ENCODE measurements at places on chromosomes 16 and 17.
A peak's percentile ranks its signal among the peaks of the same experiment; 100 is the strongest.

DNA sequence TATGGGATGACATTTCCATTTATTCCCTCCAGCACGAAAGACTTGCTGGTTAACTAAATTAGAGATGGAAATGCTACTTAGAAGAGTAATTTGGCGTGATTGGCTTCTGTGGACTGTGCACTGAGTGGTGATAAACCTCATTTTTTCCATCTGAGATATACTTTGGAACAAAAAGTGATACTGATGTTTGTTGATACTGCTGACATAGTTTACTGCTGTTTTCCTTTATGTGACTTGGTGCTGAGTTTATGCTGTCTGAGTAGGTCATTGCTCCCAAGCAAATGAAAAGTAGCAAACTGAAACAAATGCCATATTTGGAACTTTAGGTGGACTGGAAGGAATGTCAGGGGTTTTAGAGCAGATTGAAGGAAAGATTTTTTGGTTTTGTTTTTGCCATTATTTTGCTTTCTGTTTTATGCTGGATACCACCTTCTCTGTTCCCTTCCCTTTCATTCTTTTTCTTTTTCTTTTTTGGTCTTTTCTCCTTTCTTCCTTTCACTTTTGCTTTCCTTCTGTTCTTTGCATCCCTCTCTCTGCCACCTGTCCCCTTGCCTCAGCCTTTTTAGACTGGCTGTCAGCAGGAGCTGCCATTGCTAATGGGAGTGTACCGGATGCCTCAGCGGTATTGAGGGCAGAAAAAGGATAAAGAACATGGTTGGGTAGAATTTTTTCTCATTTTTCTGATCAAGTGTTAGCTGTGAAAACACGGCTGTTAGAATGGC, 41.8 kb downstream of the NUP93 start:
- DNase-seq, result no peak

DNA sequence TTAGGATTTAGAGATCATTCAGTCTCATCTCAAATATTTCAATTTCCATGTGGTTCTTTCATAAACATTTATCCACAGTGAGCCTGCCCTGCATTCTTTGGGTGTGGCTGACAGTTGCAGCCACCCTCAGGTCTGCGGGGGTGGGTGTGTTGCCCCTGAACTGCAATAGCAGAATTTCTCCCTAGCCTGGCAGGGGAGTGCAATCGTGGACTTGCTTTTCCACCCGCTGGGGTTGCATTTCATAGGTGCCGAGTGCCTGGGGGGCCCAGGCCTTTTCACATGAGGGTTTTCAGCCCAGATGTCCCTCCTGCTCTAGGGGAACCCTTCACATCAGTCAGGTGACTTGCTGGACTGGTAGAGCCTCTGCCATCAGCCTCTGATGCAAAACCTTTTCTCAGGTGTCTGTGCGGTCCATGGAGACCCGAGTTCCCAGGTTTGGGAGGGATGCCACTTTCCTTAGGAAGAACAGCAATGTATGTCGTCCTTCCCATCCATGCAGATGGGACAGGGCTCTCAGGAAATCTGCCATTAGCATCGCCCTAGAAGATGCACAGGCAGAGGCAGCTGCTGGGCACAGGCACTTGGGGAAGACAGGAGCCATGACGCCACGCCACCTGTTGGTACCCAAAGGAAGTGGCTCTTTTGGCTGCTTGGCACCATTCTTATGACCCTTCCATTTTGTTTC, 2.4 kb upstream of the USP36 start:
- no peak for DNase-seq

DNA sequence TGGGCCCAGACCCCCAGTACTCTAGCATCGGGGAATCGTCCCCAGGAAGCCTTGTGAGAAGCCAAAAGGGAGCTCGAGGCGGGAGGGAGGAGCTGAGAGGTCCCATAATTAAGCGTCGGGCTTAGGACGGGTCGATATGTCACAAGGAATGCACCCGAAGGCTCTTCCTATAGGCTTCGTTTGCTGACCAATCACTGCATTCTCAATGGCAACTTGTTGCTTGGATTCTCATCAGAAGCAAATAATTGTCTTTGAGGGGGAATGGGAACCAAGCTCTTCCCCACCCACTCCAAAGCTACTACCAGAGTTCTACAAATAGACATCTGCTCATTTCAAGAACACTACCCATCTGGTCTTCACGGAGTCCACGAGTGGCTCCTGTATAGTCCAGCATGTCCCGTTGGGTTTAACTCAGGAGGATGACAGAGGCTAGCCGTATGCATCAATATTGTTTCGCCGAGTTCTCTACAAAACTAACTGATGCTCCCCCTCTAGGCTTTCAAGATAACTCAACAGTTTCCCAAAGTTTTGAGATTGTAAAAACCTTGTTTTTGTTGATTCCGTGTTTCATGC, 628 bp upstream of the BLMH start:
- peak; percentile 23 for DNase-seq

DNA sequence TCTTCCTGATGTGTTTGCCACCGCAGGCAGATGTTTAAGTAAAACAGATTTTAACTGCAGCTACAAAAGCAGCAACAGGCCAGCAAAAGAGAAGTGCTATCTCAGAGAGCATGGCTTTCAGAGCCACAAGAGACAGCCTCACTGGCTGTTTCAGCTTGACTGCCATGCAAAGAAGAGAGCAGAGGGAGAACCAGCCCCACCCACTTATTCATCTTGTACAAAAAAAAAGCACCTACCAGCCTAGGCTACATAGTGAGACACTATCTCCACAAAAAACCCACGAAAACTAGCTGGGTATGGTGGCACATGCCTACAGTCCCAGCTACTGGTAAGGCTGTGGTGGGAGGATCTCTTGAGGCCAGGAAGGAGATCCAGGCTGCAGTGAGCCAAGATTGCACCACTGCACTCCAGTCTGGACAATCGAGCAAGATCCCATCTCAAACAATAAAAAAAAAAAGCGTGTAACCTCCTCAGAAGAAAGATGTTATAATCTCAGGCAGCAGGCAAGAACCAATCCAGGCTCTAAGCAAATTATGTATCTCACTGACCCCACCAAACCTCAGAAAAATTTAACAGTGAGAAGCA, 30.0 kb downstream of the STH start:
- no peak for DNase-seq

DNA sequence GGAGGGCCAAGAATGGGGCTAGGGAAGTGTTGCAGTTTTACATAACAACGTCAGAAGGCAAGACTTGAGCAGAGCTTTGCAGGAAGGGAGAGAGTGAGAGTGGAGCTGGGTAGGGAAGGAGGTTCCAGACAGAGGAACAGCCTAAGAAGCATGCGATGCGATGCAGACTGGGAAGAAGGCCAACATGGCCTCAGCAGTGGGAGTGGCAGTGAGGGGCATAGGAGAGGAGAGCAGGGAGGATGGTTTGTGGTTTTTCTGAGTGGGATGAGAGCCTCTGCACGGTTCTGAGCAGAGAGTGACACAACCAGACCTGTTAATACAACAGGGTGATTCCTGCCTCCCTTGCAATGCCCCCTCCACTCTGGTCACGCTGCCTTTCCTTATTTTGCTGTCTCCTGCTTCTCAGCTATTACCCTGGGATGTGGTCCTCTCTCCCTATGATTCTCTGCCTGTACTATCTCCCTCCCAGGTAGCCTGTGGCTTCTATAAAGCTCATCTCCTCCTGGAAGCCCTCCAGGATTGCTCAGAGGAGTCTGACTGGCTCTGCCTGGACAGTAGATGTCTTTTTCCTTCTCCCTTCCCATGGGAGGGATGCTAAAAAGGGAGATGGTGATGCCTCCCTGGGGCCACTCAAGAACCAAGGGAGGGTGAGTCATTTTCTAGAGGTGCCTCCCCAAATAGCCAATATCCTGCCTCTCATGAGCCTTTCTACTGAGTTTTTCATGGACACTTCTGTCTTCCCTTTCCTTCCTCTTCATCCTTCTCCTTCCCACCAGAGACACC, 38.7 kb upstream of the NGFR start:
- no peak for DNase-seq

- no peak for DNase-seq
Measured at GRCh38 chr17:81397314-81398175, 2.3 kb downstream of the BAHCC1 start.

DNA sequence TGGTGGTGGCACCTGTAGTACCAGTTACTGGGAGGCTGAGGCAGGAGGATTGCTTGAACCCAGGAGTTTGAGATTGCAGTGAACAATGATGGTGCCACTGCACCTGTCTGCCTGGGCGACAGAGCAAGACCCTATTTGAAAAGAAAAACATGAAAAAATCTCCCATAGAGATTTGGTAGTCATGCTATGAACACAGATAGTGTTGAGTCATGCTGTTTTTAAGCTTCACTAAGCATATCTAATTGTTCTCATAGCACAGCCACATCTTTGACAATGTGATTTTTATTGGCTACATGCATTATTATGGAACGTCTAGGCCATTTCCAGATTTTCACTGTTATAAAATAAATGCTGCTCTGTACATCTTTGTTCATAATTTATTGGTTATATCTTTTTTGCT, 6.0 kb downstream of the IL34 start:
- DNase-seq, result no peak

DNA sequence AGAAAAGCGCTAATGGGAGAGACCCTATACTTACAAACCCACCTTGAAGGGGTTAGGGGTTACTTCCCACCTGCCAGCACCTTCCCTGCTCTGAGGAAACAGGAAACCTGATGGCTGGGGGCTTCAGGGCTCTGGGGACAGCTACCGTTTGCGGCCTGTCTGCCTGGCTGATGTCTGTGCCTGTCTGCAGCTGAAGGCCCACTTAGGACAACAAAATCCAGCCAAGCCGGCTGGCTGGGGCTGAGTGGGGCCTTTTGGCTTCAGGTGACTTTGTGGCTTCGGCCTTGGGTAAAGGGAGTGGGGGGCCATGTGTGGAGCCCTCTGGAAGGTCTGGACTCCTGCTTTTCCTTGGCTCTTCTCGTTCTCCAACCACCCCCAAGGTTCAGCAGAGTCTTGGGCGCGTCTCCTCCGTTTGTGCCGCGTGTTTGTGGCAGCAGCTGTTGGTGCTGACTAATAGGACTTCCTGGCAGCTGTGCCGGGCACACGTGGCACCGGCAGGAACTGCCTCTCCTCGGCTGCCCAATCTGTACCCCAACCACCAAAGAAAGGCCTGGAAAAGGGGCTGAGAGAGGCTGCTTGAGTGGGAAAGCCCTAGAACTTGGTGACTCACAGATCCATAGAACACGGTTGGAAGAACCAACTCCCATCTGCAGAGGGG, 186.7 kb downstream of the MSI2 start:
- DNase-seq, result no peak

GRCh38 chr16:79001156-79001967, 599.2 kb downstream of the MAF start:
- DNase-seq, result peak; percentile 56

- DNase-seq, result no peak
Measured at GRCh38 chr16:8996891-8997290, 33.2 kb upstream of the USP7 start.
